ENCODE measurements at places on chromosomes 12 and 14.

- DNase-seq, result peak; percentile 84
These were observed 26.4 kb upstream of the SOS2 start for GRCh38 chr14:50257732-50258131.

DNA sequence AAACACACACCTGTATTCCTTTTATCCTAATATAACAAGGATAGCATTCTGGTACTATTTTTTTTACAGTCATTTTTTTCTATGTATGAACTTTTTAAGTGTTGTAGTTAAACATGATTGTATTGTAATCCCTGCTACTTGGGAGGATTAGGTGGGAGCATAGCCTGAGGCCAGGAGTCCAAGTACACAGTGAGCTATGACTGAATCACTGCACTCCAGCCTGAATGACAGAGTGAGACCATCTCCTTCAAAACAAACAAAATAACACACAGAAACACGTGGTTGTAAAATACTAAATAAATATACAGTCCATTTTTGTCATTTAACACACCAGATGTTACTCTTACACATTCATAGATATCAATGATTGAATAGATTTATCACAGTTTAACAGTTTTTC is 56.9 kb downstream of the MAP4K5 start:
- DNase-seq, result no peak

- no peak for DNase-seq
These were observed 1.7 kb downstream of the PAWR start for GRCh38 chr12:79689061-79689476.

- DNase-seq, result no peak
These were observed 705.1 kb downstream of the MED13L start for GRCh38 chr12:115572440-115572839.

DNA sequence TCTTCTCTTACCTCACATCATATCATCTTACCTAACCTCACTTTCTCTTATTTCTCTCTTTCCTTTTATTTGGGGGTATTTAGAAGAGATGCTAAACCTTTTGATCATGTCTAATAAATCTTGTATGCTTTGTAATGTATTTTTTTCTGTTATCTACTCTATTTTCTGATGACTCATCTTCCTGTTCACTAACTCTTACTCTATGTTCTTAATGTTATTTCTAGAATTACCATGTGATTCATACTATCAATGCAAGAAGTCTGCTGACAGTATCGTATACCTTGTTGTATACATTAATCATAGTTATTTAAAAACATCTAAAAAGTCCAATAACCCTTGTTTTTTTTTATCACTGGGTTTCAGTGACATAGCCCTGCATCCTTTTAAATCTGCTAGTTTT is 62.3 kb downstream of the MGAT4C start:
- no peak for DNase-seq
